ENCODE measurements at places on chromosomes 12 and 14.

- DNase-seq = no peak
Measured at GRCh38 chr14:31792726-31793125, 231.5 kb downstream of the NUBPL start.

- DNase-seq = peak; percentile 61
Measured at GRCh38 chr12:685388-685787, 22.1 kb upstream of the NINJ2 start.

DNA sequence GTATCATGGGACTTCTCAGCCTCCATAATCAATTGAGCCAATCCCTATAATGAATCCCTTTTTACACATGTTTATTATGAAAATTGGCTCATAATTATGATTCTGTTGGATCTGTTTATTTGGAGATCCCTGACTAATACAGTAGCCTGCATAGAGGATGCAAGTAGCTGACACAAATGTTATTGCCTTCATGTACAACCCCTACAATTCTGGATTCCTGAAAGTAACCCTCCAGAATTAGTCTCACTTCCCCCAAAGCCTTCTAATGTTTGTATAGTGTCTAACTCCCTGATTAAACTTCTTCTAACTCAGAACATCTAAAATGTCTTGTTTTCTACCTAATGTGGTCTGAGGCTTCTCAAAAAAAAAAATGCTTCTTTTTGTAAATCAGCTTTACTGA, 6.6 kb upstream of the SMIM10L1 start:
- DNase-seq = no peak

- DNase-seq = no peak
Measured at GRCh38 chr14:63192085-63192484, 12.2 kb upstream of the RHOJ start.

- DNase-seq = no peak
Measured at GRCh38 chr12:113198296-113198695, 12.8 kb downstream of the RITA1 start.

- DNase-seq = no peak
Measured at GRCh38 chr12:105060715-105061378, 23.4 kb downstream of the ALDH1L2 start.

DNA sequence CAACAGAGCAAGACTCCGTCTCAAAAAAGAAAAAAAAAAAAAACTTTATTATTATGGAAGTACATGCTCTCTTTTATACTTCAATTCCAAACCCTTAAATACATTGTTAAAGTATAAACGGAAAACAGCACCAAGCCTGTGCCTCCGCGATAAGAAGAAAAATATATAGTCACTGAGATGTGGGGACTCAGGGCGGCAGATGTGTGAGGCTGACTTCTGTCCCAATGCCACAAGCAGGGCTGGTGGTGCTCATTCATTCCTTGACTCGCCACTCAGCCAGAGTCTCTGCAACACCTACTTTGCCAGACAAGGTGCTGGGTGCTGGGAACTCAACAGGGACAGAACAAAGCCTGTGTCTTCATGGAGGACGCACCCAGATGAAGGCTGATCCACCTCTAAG, 13.8 kb downstream of the LGMN start:
- DNase-seq = no peak

- no peak for DNase-seq
Measured at GRCh38 chr12:19323805-19324204, 115.5 kb upstream of the AEBP2 start.

- no peak for DNase-seq
Measured at GRCh38 chr12:92992041-92992440, 62.9 kb upstream of the EEA1 start.

- DNase-seq = no peak
Measured at GRCh38 chr14:96808619-96809406, 11.6 kb downstream of the VRK1 start.

DNA sequence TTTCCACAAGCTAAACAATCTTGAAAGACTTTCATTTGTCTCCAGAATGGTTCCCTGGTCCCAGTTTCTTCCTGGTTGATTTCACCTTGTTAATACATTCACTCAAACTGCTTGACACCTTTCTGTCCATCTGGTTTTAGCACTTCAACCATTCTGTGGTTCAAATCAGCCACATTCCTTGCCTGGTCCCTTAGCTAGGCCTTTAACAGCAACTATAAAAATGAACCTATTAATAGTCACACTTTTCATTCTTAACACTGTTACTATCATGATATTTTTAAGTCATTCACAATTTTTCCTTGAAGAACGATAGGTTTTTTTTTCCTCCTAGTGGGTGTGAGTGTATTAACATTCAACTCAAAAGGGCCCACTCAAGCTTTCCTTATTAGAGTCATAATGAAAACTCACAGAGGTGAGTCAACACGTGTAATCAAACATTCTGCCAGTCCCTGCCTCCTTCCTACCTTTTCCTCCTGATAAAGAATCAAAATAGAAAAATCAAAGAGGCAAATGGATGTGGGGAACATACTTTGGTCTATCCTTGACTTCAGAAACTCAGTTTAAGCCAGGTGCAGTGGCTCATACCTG, 34.4 kb upstream of the CCNT1 start:
- DNase-seq = no peak

GRCh38 chr12:1544996-1545700, 49.2 kb downstream of the FBXL14 start:
- no peak for DNase-seq

- DNase-seq = no peak
Measured at GRCh38 chr12:69985656-69986055, 160.6 kb downstream of the MYRFL start.

DNA sequence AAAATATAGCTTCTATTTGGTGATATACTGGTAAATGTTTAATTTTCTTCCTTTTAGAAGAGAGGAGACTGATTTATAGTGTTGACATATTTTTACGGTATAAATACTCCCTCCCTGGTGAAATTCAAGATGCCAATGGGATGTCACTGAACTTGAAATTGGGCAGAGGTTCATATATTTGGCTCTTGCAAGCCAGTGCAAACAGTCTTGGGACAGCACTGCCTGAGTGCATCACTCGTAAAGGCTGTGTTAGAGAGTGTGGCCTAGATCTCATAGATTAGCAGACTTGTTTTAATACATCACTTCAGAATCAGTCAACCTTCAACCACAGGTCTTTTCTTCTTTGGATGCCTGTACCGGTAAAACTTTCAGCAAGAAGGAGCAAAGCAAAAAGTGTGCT, 681.0 kb downstream of the NRXN3 start:
- no peak for DNase-seq

GRCh38 chr12:105836242-105836622, 302.5 kb downstream of the NUAK1 start:
- no peak for DNase-seq

DNA sequence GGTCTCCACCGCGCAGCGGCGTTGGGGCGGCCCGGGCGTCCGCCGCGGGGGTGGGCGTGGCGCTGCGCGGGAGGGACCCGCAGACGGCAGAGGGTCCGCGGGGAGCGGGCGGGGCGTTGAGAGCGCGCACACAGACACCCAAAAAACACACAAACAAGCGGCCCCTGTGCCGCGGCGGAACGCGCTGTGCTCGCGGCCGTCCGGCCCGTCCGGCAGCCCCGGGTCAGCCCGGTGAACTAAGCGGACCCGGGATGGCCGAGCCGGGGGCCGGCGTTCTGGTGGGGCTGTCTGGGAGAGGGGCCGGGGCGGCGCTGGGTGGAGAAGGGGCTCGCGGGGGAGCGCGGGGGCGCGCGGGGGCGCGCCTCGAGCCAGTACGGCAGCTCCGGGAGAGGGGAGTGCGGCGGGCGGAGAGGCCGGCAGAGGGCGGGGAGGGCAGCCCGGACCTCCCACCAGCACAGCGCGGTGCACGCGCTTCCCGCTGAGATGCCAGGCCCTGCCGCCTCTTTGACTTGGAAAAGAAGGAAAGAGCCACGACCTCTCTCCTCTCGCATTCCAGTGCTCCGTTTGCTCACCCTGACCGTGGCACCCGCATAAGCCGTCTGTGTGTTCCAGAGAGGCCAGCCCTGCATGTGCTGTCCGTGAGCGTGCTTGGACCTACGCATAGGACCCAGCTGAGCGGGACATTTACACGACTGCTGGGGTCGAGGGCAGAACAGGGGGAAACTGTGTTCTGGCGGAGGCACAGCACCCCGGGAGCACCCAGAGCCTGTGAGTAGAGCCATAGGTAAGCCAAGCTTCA, 10.3 kb downstream of the SLC6A12 start:
- no peak for DNase-seq

DNA sequence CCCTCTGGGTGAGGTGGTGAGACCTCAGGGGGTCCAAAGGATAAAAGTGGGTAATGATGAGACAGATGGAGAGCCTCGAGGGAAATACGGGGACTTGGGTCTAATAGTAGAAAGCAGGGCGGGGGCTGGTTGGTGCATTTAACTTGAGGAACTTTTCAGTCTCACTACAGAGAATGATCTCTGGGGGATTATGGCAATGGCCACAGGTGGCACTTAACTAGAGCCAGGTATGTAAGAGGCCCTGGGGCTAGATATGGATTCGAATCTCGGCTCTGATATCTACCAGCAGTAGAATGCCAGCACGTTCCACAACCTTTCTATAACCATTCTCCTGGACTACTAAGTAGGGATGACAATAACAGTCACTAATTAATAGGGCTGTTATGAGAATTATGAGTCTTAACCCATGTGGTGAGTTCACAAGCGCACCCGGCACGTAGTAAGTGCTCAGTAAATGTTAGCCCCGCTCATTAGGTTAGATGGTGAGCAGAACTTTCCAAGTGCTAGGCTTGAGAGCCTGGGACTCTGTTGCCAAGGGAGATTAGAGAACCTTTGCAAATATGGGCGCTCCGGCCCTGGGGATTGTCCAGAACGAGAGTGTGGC, 888 bp upstream of the PLXNC1 start:
- no peak for DNase-seq

- DNase-seq = no peak
Measured at GRCh38 chr12:94534774-94535509, 75.3 kb upstream of the CEP83 start.

- no peak for DNase-seq
Measured at GRCh38 chr12:3990501-3991280, 117.5 kb upstream of the PARP11 start.

- DNase-seq = no peak
Measured at GRCh38 chr12:12047682-12048081, 23.1 kb upstream of the BCL2L14 start.

DNA sequence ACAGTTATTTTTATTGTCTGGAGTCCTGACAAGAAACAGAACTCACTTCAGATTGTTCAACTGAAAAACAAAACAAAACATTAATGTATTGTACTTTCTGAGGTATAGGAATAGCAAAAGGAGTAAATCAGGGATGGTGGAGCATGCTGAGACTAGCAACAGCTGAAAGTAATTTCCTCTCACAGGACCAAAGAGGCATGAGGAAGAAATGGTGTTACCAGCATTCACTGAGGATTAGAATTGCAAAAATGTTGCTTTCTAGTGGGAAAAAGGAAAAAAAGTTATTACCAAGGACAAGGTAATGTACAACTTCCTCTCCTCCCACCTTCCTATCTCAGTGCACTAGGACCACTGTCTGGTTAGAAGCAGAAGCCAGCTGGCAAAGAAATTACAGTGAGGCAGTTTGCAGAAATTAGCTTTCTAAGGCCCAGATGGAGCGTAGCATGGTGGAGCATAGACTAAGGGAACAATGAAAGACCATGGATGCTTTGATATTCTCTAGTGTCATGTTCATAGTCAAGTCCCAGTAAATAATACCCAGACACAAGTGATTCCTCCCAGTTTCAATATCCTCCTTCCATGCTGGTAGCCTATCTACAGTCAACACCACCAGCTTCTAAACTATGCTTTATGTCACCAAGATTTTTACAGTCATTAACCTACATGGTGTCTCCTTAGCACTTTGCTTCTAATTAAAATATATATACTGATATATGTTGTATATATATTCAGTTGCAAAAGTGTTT, 133.7 kb upstream of the DCN start:
- DNase-seq = no peak

GRCh38 chr12:88248606-88249005, 106.5 kb downstream of the TMTC3 start:
- no peak for DNase-seq

GRCh38 chr12:40827683-40828592, 135.7 kb downstream of the CNTN1 start:
- DNase-seq = no peak

- DNase-seq = no peak
Measured at GRCh38 chr12:89882050-89882449, 173.4 kb upstream of the ATP2B1 start.

DNA sequence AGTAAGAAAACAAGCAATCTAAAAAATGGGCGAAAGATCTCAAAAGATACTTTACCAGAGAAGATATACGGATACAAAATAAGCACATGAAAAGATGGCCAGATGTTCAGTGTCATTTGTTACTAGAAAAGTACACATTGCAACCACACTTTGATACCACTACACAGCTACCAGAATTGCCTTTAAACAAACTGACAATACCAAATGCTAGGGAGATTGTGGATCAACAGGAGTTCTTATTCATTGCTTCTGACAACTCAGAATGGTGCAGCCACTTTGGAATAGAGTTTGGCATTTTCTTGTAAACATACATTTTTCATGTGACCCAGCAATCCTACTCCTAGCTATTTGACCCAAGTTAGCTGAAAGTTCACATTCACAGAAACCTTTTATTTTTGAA, 136.3 kb downstream of the FUT8 start:
- no peak for DNase-seq

DNA sequence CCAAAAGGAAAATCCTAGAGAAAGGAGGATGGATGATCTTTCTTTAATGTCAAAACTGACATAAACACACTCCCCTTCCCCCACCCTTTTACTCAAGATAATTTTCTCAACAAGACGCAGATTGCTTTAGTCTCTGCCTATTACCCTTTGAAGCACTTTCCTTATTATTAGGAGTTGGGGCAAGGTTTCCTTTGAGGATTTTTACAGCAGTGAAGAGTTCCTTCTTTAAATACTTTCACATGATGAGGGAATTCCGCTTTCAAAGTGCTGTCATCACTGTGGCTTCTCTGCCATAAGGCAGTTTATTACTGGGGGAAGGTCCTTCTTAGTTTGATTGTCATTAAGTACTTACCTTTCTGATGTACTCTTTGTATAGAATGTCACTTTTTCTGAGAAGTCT, 172.1 kb downstream of the MSRB3 start:
- DNase-seq = no peak

All from stimulated activated CD4-positive, alpha-beta T cell treated with anti-CD3 and anti-CD28 coated beads, Interleukin-15, amount 100 ng/mL, for 1 hour (primary cell).